ENCODE measurements at places on chromosomes 1 and 21.

- no peak for DNase-seq
Measured at GRCh38 chr1:92323473-92324453, 24.9 kb downstream of the RPAP2 start.

DNA sequence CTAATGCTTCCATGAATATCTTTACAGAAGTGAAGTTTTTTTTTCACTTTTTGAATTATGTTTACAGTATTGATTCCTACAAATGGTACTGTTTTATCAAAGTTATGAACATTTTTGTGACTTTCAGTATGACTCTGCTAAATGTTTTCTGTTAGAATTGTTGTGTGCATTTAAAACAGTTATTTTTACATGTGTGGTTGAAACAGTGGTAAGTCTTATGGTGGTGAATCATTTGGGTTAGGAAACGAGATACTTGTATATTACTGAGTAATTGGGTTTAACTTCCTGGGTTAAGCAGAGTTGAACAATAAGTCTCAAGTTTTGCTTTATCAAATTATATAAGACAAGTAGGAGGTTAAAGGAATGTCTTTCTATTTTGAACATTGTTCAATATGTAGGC lies 66.8 kb downstream of the VPS13D start:
- DNase-seq = peak; percentile 49

DNA sequence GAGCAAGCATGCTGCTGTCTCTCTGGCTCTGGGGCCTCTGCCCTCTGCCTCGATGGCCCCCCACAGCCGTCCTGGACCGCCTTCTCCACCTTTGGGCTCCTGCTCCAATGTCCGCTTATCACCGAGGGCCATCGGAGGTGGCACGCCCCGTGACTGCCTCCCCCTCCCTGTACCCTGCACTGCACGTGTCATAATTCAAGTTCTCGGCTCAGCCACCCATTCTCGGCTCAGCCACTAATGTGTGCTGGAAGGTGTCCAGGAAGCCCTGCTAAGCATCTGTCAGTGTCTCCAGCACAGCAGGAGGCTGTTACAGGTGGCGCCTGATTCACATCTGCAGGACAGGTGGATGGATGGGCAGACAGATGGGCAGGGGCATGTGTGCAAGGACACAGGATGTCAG lies 45.5 kb downstream of the TP73 start:
- DNase-seq = no peak

- no peak for DNase-seq
Measured at GRCh38 chr1:53126495-53126894, 15.9 kb downstream of the SLC1A7 start.

GRCh38 chr1:145963265-145964019 lies 933 bp downstream of the ANKRD34A start:
- DNase-seq = no peak

DNA sequence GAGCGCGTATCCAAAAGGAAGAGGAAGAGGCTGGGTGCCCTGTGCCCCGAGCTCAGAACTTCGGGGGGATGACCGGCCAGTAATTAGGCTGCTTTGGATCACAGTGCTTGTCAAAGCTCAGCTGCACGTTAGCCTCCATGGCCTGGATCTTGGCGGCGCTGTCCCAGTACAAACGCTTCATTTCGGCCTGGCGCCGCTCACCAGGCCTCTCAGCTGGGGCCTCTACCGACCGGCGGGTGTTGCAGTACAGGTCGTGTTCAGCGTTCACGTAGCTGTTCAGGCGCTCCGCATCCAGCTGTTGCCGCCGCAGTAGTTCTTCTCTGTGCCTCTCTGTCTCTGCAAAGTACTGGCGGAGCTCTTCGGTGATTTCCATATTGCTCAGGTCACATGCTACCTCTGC lies 1.4 kb upstream of the ZNF326 start:
- no peak for DNase-seq

GRCh38 chr1:239219679-239220078 lies 166.7 kb upstream of the CHRM3 start:
- no peak for DNase-seq

GRCh38 chr1:119046785-119047438 lies 58.8 kb upstream of the TBX15 start:
- no peak for DNase-seq

DNA sequence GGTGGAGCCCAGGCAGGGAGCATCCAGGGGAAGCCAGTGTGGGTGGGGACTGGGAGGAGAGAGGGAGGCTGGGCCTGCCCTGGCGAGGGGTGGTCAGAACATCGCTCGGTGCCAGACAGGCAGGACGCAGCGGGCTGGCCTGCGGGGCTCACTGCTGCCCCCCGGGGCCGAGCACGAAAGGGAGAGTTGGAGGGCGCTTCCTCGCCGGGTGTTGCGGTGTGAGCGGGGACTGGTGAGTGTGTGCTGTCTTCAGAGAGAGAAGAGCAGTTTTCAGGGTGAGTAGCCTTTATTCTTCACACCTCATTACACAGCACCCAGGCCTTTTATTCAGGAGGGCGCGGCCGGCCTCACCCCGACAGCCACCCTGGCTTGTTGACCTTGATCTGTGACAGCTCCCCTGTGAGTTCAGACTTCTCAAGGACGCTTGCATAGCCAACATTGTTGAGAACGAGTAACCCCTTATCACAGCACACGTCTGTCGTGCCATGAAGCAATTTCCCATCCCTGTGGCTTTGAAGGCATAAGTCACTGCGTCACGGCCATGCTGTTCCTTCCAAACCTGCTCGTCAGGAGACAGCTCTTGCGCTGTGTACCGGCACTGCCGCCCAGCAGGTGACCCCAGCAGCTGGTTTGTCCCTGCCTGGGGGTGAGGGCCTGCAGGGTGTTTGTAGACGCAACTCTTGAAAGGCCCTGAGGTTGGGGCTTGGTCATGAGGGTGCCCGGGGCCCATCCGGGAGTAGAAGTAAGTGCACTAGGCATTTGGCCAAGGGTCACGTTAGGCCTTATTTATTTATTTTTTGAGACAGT lies 54.6 kb downstream of the PRKCZ start:
- DNase-seq = no peak

- DNase-seq = no peak
Measured at GRCh38 chr1:187042538-187042937, 213.8 kb downstream of the PLA2G4A start.

- DNase-seq = no peak
Measured at GRCh38 chr1:199590708-199591107, 436.8 kb upstream of the NR5A2 start.

DNA sequence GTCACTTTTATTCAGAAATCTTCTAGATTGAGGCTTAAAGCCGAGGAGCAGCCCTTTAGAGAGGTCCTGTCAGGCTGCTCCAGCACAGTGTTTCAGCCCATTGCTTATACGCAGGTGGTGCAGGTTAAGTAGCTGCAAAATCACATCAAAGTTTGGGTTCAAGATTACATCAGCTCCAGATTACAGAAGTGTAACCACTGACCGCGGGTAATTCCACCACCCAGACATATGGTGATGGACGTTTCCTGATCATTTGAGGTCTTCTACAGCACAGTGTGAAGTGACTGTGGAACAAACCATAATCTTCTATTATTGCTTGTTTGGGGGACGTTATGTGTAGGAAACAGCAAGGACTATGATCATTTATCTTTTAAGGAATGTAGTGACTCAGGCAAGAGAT lies 11.8 kb downstream of the C1orf115 start:
- no peak for DNase-seq

GRCh38 chr1:167659881-167660280 lies 29.8 kb downstream of the RCSD1 start:
- no peak for DNase-seq

DNA sequence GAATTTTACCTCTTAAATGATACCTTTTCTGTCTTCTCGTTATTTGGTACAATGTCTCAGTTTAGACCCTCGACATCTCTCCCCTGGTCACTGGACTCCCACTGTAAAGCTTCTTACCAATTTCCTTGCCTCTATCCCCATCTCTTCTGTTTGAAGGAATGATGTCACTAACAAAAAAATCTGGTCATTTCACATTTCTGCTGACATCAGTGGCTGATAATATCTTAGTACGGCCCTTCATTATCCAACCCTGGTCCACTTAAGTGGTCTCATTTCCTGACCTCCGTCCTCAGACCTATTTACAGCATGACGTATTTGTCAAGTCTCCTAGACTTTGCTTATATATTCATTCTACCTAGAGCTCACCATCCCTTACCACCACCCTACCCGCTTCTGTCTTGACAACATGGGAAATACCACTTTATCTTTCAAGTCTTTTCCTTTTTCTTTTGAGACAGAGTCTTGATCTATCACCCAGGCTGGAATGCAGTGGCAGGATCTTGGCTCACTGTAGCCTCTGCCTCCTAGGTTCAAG lies 60.9 kb downstream of the C1orf21 start:
- no peak for DNase-seq

DNA sequence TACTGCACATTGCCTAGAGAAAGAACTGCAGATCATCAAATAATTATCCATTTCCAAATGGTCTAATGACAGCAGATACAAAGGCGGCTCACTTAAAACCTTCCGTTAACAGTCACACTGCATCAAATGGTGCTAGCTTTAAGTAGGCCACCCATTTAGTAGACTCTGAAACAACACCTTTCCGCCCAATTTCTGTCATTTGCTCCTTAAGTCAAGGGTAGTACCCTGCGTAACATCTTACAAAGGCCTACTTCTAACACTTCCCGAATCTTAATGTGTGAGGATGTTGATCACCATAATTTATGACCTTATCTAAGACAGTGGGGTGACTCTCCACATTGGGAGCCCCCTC lies 692 bp upstream of the RALGPS2 start:
- DNase-seq = no peak

DNA sequence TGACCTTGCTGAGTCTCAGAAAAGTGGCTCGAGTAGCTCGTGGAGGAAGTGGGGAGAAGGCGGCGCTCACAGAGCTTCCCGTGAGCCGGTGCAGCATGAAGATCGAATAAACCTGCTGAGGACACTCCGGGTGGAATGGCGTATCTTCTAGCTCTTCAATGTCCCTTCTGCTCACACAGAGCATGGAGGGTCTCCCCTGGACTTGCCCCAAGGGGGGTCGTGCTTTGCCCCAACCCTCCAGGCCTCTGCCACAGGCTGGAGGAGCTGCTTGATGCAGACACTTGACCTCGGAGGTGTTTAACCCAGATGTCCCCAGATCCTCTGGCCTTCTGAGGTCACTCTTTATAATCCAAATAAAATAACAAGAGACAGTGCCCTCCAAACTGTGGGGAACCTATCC lies 2.2 kb upstream of the KRTAP10-12 start:
- no peak for DNase-seq

DNA sequence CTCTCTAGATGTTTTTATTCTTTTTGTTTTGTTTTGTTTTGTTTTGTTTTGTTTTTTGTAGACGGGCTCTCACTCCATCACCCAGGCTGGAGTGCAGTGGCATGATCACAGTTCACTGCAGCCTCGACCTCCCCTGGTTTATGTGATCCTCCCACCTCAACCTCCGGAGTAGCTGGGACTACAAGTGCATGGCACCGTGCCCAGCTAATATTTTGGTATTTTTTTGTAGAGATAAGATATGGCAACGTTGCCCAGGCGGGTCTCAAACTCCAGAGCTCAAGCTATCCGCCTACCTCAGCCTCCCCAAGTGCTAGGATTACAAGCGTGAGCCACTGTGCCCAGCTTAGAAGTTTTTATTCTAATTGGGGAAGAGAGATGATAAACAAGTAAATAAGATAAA lies 13.3 kb upstream of the TP53BP2 start:
- DNase-seq = no peak

DNA sequence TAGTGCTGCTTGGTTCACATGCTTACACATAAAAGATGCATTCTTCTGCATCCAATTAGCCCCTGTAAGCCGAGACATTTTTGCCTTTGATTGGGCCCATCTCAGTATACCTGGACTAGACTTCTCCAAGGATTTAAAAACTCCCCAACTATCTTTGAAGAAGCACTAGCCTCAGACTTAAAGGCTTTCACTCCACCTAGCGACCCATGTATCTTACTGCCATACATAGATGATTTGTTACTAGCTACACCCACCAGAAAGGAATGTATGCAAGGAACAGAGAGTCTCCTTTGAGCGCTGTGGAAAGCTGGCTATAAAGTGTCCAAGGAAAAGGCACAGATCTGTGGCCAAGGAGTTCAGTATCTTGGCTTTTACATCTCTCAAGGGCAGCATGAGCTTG lies 91.7 kb downstream of the LIPI start:
- no peak for DNase-seq

GRCh38 chr1:25485536-25486411 lies 55.1 kb downstream of the MACO1 start:
- no peak for DNase-seq

DNA sequence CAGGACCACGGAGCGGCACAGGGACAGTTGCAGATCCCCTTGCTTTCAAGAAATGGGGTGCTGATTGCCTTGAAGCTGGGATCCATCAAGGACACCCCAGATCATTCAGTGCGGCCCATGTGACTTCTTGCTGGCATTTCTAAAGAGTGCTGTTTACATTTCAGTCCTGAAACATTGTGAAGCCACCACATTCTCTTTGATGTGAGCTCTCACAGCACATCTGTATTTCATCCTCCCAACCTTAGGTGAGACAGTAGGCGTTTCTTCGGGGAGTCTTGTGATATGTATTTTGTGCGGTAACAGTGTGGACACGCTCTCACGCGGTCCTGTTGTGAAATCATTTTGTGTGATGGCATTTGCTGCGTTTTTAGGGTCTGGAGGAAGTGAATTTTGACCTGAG lies 57.2 kb downstream of the CACHD1 start:
- DNase-seq = no peak

GRCh38 chr1:34054920-34055319 lies 110.1 kb downstream of the CSMD2 start:
- DNase-seq = no peak

DNA sequence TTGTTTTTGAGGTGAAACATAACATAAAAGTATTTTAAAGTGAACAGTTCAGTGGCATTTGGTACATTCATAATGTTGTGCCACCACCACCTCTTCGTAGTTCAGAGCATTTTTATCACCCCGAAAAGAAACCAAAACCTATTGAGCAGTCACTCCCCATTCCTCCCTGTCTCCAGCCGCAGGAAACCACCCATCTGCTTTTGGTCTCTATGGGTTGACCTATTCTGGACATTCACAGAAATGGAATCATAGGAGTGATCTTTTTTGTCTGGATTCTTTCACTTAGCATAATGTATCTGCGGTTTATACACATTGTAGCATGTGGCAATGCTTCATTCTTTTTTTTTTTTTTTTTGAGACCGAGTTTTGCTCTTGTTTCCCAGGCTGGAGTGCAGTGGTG lies 141.2 kb downstream of the VPS13D start:
- DNase-seq = no peak

DNA sequence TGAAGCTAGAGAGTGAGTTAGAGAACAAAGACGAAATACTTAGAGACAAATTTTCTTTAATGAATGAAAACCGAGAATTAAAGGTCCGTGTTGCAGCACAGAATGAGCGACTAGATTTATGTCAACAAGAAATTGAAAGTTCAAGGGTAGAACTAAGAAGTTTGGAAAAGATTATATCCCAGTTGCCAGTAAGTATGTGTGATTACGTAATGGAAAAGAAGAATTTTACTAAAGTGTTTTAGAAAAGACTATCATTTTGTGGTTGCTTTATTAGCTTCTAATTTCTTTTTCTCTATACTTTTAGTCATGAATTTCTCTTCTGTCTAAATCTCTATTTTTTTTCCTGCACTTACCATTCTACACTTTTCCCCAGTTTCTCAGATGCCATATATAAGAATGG lies 26.7 kb downstream of the CCDC18 start:
- DNase-seq = no peak

- peak; percentile 20 for DNase-seq
Measured at GRCh38 chr1:205225901-205226765, 1.6 kb upstream of the TMCC2 start.

Data from epithelial cell of prostate (primary cell).